ENCODE measurements at places on chromosomes 16 and 17.

- no peak for DNase-seq
These were observed 1.8 kb downstream of the SOX8 start for GRCh38 chr16:983044-984030.

GRCh38 chr16:81066681-81067080 lies 10.4 kb downstream of the C16orf46 start:
- DNase-seq, result no peak

- no peak for DNase-seq
These were observed 33.2 kb downstream of the GPRC5B start for GRCh38 chr16:19851476-19851875.

DNA sequence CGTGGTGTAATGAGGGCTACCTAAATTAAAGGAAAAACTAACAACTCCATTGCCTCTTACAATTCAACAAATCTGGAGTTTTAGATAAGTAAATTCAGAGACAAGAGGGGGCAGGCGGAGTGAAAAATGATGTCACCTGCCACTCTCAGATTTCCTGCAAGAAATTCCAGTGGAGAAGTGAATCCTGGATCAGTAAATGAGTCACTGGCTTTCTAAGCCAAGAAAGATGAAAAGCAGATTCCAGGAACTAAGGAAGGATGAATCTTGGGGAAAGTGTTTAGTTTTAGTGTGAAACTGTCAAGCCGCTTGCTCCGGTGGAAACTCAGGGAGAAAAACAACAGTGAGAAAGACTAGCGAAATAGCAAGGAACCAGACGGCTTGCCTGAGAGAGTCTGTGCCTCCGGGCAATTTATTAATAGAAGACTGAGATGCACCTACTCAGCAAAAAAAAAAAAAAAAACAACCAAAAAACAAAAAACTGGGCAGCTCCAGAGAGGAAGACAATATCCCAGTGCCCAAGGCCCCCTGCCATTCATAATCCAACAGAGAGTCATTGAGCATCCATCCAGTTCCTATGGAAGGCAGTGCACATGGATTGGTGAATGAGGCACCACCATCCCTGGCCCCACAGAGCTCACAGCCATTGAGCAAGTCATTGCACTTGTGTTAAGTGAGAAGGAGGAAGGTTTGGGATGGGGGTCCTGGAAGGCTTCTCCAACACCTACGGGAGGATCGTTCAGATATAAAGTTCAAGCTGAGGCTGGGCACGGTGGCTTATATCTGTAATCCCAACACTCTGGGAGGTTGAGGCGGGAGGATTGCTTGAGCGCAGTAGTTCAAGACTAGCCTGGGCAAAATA lies 12.1 kb upstream of the RIPOR1 start:
- DNase-seq, result no peak

DNA sequence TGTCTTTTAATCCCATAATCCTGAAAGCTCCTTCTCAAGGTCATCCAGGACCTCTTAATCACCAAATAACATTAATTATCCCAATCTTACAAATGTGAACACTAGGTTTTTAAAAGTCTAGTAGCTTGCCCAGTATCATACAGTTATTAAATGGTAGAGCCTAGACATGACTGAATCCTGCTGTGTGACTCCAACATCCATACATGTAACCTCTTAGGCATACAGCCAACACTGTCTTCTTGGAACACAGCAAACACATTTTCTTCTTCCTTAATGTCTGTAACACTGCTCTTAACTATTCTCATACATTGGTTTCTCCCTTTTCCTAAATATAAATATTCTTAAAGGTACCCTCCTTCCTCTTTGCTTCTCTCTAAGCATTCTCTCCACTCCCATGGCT lies 13.7 kb downstream of the BRIP1 start:
- no peak for DNase-seq

- no peak for DNase-seq
These were observed 1.3 kb downstream of the TUBB3 start for GRCh38 chr16:89924297-89924924.

DNA sequence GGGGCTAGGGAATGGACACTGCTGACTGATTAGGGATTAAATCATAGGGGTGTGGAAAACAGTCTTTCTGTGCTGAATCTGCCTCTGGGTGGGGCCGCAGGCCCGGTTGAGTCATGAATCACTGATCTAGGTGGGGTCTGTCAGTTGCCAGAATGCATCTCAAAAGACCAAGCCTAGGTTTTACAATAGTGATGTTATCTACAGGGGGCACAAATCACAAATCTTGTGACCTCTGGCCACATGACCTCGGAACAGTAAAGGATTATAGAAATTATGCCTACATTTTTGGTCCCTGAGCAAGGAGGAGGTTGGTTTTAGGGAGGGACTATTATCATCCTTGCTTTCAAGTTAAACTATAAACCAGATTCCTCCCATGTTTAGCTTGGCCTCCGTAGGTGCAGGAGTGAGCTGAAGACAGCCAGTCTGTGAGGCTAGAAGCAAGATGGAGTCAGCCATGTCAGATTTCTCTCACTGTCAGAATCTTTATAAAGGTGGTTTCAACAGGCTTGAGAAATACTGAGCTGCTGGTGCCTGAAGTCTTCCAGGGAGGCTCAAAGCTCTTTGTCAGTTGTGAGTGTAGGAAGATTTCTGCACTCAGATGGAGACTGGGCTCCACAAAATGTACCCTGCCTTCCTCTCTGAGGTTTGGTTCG lies 12.9 kb downstream of the GNGT2 start:
- DNase-seq, result no peak

DNA sequence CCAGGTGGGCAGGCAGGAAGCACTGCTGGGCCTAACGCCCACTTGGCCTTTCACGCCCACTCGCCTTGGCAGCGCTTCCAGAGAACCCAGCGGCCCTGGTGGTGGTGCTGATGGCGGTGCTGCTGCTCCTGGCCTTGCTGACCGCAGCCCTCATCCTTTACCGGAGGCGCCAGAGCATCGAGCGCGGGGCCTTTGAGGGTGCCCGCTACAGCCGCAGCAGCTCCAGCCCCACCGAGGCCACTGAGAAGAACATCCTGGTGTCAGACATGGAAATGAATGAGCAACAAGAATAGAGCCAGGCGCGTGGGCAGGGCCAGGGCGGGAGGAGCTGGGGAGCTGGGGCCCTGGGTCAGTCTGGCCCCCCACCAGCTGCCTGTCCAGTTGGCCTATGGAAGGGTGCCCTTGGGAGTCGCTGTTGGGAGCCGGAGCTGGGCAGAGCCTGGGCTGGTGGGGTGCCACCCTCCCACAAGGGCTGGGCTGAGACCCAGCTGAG lies 64.7 kb downstream of the MRC2 start:
- no peak for DNase-seq

GRCh38 chr17:77027271-77027889 lies 113.4 kb upstream of the SEC14L1 start:
- DNase-seq, result no peak

Data from left renal pelvis (tissue), 4 donors.